ENCODE measurements at places on chromosomes 4 and X. TPM values are rescaled to one million over a fixed set of nuclear protein-coding genes. Genes with fewer than 3 reads are reported as not detected.

DNA sequence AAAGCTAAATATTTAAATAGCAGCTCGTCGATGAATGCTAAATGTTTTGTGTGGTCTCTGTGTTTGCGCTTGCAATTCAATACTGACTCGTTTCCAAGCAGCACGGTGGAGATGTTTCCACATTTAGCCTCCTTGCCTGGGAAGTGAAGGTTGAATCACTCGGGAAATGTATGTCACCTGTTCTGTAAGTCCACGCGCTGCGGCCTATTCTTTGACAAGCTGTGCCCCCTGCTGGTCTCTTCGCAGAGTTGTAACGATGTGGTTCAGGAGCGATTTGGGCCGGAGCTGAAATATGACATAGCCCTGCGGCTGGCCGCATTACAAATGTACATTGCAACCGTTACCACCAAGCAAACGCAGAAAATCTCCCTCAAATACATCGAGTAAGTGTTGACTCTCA is 89.6 kb upstream of the PRPS2 start:
- DNase-seq: peak; percentile 32

GRCh38 chr4:155497306-155497705 is 120.5 kb upstream of the MAP9 start:
- no peak for DNase-seq

- no peak for DNase-seq
These were observed 961.0 kb downstream of the PCDH18 start for GRCh38 chr4:136571315-136571714.

DNA sequence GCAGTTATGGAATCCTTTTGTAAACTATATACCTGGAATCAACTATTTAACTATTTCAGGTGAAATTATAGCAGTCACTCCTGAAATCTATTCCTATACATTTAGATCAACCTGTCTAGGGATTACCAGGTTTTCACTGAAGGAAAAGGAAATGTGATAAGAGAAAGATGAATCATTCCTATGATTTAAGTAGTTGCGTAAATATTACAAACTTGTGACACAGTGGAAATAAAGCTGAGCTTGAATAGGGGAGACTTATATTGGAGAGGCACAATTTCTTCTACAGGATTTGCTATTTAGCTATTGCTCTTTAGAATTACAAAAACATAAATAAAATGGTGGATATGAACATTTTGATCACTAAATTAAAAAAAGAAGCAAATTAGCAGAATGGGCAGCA is 284.1 kb upstream of the EPHA5 start:
- DNase-seq: no peak

GRCh38 chr4:184782731-184783373 is 42.9 kb downstream of the ACSL1 start:
- no peak for DNase-seq

- no peak for DNase-seq
These were observed 367.6 kb downstream of the ARHGAP24 start for GRCh38 chr4:85842540-85842939.

DNA sequence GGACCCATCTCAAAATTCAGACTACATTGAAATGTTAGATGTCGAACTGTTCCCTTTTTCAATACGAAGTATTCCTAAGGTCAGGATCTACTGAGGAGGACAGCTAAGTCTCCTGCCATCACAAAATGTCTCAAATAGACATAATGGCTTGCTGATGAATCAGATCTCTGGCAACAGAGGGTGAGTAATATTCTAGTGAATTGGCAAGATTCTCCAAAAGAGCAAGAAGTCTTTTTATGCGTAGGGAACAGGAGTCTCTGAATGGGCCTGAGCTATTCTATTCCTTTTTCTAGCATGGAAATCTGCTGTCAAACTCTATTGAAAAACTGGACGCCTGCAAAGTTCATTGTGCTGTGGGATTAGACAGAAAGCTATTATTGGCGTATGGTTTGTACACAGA is 145.4 kb downstream of the FNIP2 start:
- no peak for DNase-seq

DNA sequence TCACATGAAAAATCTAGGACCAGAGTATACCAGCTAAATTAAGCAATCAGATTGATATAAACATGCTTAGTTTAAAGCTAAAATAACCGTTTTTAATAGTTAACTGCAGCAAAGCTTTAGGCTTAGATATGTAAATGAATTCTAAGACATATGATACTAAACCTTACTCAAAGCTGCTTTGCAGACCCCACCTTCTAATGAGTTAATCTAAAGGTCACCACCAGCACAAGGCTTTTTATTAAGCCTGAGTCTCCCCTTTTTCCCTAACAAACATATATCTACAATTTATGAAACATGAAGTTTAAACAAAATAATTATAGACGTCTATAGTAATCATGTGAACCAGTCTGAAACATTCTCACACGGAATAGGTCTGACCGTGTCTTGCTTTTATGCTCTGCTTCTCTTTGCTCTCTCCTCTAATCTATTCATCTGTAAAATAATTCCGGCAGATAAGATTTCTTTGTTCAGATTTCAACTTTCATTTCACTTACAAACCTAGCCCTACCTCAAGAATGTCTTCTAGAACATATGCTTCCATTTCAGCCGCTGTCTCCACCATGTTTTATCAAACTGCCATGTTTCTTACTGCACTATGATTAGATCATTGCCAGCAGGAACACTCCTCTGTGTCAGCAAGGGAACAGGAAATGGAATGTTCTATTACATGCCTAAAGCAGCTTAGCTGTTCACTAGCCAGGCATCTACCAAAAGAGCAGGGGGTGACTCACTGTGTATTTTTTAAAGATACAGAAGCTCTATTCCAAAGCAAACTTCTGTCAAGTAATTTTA is 35.9 kb downstream of the ANKRD17 start:
- DNase-seq: peak; percentile 67

DNA sequence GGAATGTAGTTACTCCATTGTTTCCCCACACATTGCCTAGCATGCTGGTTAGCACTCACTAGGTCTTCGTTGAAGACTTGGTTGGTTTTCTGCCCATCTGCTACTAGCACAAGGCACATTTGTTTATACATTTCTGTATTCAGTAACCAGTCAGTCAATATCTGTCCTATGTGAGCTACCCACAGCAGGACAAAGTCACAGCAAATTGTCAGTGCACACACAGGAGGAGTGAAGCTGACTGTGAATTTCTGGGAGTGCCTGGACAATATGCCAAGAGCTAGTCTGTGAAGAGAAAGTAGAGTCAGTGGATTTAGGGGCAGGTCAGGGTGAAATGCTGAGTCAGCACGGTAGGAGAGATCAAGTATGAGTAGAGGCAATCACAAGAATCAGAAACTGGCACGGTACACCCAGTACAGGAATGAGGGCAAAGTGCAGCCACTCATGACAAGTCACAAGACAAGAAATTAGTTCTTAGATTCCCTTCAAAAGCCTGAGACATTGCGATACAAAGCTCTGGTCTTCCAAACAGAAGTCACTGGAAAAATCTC is 1049.8 kb upstream of the POU3F4 start:
- DNase-seq: no peak

- DNase-seq: no peak
These were observed 75.3 kb downstream of the PWWP3B start for GRCh38 chrX:106243376-106243775.

- no peak for DNase-seq
These were observed 17.0 kb downstream of the LAMP2 start for GRCh38 chrX:120452131-120452530.

DNA sequence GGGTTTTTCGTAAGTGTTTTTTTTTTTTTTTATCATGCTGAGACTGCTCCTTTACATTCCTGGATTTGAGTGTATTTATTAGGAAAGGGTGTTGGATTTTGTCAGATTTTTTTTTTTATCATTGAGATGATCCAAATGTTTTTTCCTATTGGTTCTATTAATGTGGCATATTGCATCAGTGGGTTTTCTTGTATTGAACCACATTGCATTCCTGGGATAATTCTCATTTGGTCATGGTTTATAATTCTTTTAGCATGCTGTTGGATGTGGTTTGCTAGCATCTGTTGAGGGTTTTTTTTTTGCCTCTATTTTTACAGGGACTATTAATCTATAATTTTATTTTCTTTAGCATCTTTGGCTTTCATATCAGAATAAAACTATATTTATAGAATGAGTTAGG is 28.8 kb downstream of the COL4A5 start:
- no peak for DNase-seq

DNA sequence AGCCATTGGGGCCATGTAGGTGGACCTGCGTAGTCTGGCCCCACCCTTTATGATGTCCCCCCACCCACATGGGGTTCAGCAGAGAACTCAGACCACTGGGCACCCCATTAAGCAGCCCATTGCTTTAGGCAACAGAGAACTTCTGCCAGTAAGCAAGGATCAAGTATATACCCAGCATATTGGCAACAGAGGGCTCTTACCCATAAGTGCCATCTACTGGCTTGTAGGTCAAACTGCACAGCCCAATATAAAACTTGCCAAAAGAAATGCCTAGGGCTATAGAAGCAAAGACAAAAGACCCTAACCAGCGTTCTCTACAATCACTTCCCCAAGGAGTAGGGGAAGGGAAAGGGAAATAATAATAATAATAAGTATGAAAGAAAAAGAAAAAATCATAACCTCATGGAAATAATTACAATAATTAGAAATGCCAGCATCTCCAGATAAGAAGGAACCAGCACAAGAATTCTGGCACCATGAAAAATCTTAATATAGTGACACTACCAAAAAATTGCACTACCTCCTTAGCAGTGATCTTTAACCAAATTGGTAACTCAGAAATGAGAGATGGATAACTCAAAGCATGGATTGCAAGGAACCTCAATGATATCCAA is 1090.7 kb downstream of the FAT4 start:
- DNase-seq: no peak

- DNase-seq: no peak
These were observed 33.3 kb downstream of the APBB2 start for GRCh38 chr4:41181037-41181436.

- DNase-seq: no peak
These were observed 210.4 kb downstream of the KLHL4 start for GRCh38 chrX:87728024-87728423.

DNA sequence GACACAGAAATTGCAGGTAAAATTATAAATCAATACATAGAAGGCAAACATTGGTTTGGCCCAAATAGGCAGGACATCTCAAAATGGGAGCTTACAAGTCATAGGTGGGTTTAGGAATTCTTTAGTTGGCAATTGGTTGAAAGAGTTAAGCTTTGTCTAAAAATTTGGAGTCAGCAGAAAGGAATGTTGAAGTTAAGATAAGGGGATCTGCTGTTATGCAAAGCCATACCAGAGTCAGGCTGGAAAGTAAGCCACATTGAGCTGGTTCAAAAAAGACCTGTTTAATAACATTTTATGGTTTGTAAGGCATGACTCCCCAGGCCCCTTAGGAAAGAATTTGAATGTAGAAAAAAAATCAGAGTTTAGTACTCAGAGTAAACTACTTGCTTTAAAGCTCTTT is 92.6 kb downstream of the IL13RA2 start:
- no peak for DNase-seq

DNA sequence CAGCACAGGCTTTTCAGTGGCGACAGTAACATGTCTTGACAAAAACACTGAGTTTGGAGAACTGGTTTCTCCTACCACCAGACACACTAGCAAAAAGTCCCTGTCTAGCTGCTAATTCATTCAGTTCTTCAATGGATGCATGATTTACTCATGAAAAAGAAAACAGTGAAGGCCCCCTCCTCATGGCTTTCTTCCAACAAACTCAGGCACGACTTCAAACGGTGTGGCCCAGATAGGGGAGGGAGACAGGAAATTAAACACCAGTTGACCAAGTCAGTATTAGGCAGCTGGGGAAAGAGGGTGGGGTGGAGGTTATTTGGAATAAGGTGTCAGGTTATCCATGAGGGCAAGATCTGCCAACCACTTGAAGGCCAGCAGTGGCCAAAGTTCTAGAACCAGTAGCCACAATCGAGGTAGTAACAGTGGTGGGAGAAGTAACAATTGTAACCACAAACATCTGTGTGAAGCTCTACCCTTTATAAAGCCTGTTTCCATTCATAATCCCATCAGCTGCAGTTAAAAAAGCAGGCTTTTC is 60.2 kb downstream of the SEPSECS start:
- no peak for DNase-seq

DNA sequence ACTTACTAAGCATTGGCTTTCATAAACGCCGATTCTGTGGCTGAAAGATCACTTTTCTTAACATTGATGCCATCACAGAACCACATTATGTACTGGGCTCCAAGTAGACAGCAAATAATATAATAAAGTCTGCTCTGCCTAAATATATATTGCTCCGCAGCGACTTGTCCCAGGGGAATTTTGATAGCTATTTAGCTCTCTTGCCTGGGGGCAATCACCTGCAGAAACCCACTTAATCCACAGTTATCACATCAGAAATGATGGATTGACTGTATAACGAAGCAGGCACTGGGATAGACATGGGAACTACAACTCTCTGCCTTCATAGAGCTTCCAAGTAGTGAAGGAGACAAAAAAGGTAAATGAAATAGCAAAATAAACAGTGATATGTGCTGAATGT is 48.0 kb upstream of the MYOZ2 start:
- no peak for DNase-seq

GRCh38 chr4:47704693-47705325 is 133.1 kb downstream of the CORIN start:
- DNase-seq: no peak

GRCh38 chrX:154732421-154733065 is 18.3 kb downstream of the GAB3 start:
- no peak for DNase-seq

DNA sequence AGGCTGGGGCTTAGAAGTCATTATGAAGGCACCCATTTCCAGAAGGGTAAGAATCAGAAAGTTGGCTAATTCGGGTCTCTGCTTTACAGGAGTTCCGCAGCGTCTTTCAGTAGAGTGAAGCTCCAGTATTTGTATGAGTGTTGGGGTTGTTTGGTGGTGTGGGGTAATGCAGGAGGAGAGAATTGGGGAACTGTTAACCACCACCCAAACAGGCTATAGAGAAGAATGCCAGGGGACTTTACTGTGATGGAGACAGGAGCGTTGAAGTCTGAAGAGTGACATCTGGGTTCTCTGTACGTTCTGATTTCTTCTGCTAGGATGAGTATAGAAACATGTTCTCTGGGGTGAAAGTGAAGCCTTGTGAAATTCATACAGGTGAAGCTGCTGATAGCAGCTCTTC is 96.3 kb downstream of the TBL1X start:
- DNase-seq: no peak

- DNase-seq: no peak
These were observed 142.7 kb downstream of the AMMECR1 start for GRCh38 chrX:110175146-110175545.

The SERTM2 gene
- polyA plus RNA-seq: not detected

The CCDC110 gene
- polyA plus RNA-seq: 1.5 TPM

The CLDN34 gene
- polyA plus RNA-seq: not detected

The CCNI gene
- 421 TPM for polyA plus RNA-seq

The OTC gene
- polyA plus RNA-seq: 0.24 TPM

The ARMCX1 gene
- 48.1 TPM for polyA plus RNA-seq

The SSX2B gene
- polyA plus RNA-seq: not detected

The PAGE2B gene
- 0.66 TPM for polyA plus RNA-seq

The ITM2A gene
- 943 TPM for polyA plus RNA-seq

The GPM6B gene
- polyA plus RNA-seq: 10.7 TPM

The SOX3 gene
- not detected for polyA plus RNA-seq

The INTU gene
- 19.9 TPM for polyA plus RNA-seq

The MFSD8 gene
- 20.9 TPM for polyA plus RNA-seq

The TSC22D3 gene
- 105 TPM for polyA plus RNA-seq

The C4orf54 gene
- polyA plus RNA-seq: 0.93 TPM

The ASMT gene
- polyA plus RNA-seq: not detected

The SLC2A9 gene
- polyA plus RNA-seq: 4.8 TPM
